Hair follicle dermal papilla cell (primary cell): ENCODE measurements at places on chromosomes 16 and 17. TPM values are rescaled to one million over a fixed set of nuclear protein-coding genes. Genes with fewer than 3 reads are reported as not detected.

TK1 gene
- 28.9 and 75.0 TPM in 2 replicates for total RNA-seq

ABCC12 gene
- total RNA-seq = 0.12 and 0.16 TPM in 2 replicates

TMEM220 gene
- 5.2 and 5.4 TPM in 2 replicates for total RNA-seq

TBC1D24 gene
- 28.7 and 31.0 TPM in 2 replicates for total RNA-seq

RRAD gene
- 10.9 and 23.2 TPM in 2 replicates for total RNA-seq

CES1 gene
- total RNA-seq = 0.36 and 0.65 TPM in 2 replicates

KLHL36 gene
- 76.5 and 79.8 TPM in 2 replicates for total RNA-seq

PPY gene
- total RNA-seq = not detected in 2 replicates

CA7 gene
- total RNA-seq = not detected in 2 replicates

KRT16 gene
- 0.49 and 0.65 TPM in 2 replicates for total RNA-seq

RCVRN gene
- total RNA-seq = under 0.01 and 0.16 TPM in 2 replicates

KRTAP16-1 gene
- not detected in 2 replicates for total RNA-seq

SDR42E2 gene
- not detected in 2 replicates for total RNA-seq

CCDC40 gene
- total RNA-seq = 3.5 and 4.7 TPM in 2 replicates
